ENCODE measurements at places on chromosomes 11 and 22.

DNA sequence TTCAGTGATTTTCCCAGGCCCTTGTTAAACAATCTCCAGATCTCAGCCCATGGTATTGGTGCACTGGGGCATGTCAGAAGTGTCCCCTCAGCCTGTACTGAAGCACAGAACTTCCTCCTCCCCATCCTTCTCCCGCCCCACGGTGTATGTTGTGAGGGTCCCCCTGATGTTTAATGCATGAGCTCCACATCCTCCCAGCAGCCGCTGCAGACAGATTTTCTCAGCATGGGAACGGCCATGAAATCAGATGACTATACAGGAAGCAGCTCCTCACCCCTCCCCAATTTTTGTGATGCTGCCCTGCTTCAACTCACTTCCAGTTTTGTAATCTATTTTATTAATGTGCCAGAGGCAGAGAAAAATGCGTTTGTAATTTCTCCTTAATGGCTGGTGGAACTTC, 406.0 kb downstream of the MIAT start:
- DNase-seq, result no peak

DNA sequence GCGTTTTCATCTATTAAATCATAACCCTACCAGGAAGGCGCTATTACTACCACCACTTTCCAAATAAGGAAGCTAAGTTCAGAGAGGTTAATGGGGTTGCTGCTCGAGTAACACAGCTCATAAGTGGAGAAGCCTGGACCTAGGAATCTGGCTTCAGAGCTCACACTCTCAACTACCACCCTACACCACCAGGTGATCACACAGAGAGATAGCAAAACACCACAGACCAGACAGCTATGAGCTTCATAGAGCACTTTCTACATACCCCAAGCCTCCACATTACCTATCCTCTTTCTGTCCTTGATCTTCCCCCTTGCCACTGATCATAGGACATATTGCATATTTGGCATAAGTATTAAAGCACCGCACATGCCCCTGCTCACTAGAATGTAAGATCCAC, 65.4 kb downstream of the TIMP3 start:
- DNase-seq, result no peak

DNA sequence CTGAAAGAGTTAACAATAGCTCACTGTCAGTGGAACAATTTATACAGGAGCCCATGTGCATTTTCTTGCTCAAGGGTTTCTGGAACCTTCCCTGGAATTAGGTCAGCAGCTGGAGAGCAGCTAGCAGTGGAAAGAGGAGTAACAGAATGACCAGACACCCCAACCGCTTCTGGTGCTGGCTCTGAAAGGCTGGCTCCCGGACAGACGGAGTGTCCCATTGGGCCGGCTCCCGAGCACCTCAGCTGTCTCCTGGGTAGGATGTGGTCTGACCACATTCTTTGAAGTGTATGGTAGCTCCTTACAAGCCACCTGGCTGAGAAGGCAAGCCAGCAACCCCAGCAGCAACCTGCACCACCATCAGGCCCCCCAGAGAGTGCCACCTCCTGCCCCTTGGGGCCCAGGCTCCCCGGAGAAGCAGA, 44.7 kb downstream of the ABTB2 start:
- no peak for DNase-seq

- peak; percentile 52 for DNase-seq
These were observed 3.6 kb downstream of the MMP1 start for GRCh38 chr11:102794382-102794781.

- DNase-seq, result no peak
These were observed 13.3 kb downstream of the RRAS2 start for GRCh38 chr11:14345668-14346067.

DNA sequence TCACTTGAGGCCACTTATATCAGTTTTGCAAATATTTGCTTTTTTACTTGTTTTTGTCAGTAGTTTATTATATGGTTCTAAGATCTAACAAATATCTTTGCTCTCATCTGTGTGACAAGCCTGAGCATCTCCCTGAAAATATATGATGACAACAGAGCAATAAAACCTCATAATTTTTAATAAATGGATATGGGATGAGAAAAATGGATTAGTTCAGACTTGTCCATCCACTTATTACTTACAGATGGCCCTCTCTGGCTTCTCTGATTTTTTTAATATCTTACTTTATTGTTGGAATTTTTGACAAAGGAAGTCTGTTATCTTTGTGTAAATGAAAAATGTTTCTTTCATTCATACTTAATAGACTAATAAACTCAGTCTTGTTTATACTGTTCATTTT, 491.4 kb upstream of the RAG2 start:
- DNase-seq, result no peak

DNA sequence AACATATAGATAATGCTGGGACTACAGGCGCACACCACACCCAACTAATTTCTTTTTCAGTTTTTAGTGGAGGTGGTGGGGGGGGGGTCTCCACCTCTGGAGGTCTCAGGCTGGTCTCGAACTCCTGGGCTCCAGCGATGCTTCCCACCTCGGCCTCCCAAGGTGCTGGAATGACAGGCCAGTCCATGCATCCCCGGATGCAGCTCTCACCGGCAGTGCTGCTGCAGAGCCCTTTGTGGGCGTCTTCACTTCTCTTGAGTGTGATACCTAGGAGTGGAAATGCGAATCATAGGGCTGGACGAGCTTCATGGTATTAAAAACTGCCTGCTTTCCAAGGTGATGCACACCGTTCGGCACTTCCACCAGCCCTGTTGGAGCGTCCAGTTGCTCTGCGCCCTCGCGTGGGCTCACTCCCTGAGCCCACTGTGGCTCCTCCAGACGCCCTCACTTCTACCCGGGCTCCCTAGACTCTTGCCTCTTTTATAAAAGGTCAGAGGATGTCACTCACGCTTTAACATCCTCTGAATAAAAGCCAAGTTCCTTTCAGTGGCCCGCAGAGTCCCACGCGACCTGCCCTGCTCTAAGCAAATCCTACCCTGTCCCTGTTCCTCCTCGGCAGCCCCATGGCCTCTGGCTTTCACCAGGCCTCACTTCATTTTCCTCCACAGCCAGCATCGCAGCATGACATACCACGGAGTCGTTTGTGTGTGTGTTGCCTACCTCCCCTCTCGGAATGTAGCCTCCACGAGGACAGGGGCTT, 837 bp upstream of the BID start:
- DNase-seq, result no peak

Data from GM20000 (cell line).